ENCODE measurements at places on chromosomes 12 and 14. TPM values are rescaled to one million over a fixed set of nuclear protein-coding genes. Genes with fewer than 3 reads are reported as not detected.

Gene PZP
- not detected for total RNA-seq

Gene KICS2
- 8.8 TPM for total RNA-seq

Gene HELB
- 0.58 TPM for total RNA-seq

Gene STXBP6
- total RNA-seq: 13.6 TPM

GRCh38 chr12:24246934-24247333 is 297.5 kb upstream of the SOX5 start:
- DNase-seq: no peak

- DNase-seq: no peak
These were observed 19.4 kb downstream of the GLTP start for GRCh38 chr12:109860977-109861376.

GRCh38 chr12:12128670-12129069 is 57.9 kb downstream of the BCL2L14 start:
- DNase-seq: no peak

- DNase-seq: no peak
These were observed 386 bp downstream of the LIN52 start for GRCh38 chr14:74085047-74085637.

DNA sequence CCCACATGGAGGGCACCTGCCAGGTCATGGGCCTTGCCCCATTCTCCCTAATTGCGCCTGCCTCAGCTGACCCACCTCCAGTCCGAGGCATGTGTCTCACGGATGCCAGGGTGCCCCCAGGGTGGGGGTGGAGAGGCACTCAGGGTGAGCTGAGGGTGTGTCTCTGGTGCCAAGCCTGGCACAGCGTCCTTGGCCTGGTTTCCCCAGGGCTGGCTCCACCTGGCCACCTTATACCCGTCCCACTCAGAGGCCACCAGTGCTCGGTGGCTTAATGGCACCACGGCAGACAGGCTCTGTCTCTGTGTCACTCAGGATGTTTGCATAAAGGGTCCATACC is 33.6 kb upstream of the TDRD9 start:
- no peak for DNase-seq

- no peak for DNase-seq
These were observed 7.8 kb downstream of the TRAF3 start for GRCh38 chr14:102784892-102785594.

DNA sequence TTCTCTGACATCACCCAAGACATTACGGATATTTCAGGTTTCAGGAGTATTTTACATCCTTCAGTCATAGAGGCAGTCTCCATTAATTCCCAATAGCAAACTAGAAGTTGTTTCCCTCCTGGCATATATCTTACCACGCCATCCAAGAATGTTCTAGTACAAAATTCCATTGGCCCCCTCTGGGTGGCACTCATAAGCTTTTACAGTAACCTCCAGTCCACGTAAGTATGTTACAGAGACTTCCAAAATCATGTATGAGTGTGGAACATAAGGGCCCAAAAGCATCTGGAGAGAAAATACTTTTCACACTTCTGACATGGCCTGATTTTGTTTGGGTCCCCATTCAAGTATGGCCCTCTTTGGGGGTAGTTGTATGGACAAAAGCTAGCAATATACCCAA is 58.1 kb upstream of the DHRS4 start:
- peak; percentile 32 for DNase-seq

- no peak for DNase-seq
These were observed at the start of gene TAS2R9 for GRCh38 chr12:10810068-10810467. TSS of gene TAS2R9 (minus strand) at chr12:10810168. CDS start at chr12:10810075, 93 bp downstream.

GRCh38 chr12:26331960-26332359 is 136.6 kb downstream of the SSPN start:
- DNase-seq: no peak

- no peak for DNase-seq
These were observed 783.8 kb downstream of the VRK1 start for GRCh38 chr14:97581016-97581415.

GRCh38 chr14:56208520-56208919 is 90.3 kb downstream of the PELI2 start:
- no peak for DNase-seq

Data from stomach (tissue), 19 donors.